ENCODE measurements at places on chromosomes 7 and 10. TPM values are rescaled to one million over a fixed set of nuclear protein-coding genes. Genes with fewer than 3 reads are reported as not detected.

The ATOH7 gene
- 0.12 TPM for polyA plus RNA-seq

DNA sequence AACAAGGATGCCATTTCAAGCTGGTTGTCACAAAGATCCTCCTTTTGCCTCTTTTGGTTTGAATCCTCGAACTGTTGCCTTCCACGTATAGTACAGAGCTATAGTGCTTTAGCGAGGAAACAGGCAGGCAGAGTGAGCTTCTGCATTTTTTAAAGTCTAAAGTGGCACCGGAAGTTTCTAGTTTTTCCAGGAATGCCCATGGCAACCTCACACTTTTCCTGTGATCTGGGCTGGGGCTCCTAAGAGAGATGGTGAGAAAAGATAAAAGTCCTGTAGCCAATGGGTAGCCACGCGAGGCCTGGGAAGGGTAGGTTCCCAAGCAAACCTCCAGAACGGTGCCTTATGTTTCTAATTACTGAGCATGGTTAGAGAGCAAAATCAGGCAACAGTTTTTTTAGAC lies 76.7 kb downstream of the CALD1 start:
- H3K27me3 ChIP-seq, result no peaks in the 10 kb centered on the region
- H3K4me3 ChIP-seq, result no peak overlapping the region
- H3K4me1 ChIP-seq, result peaks cover 13% of the 10 kb centered on the region
- peaks cover 15% of the 10 kb centered on the region for H3K36me3 ChIP-seq

The ERV3-1 gene
- 8.4 TPM for polyA plus RNA-seq

DNA sequence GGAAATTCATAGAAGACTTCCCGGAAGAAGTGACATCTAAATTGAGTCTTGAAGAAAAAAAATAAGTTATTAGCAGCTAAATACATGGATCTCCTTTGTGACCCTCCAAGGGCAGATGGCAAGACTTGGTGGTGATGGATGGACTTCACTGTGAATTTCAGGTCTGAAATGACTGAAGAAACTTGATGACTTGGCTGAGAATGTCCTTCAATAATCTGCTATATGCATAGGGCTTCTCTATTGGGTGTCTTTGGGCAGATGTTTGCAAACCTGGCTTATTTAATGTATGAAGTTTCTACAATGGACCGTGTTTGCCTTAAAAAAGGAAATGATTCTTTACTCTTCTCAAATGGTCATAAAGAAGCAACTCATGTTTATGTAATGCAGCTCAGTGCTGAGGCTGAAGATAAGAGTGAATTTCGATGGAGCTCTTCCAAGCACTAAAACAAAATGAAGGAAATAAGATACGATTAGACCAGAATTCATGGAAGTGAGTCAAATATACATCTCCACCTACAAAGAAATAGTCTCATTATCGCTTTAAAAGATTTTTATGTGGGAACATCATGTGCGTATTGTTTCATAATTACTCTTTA lies 116.6 kb upstream of the WDR11 start:
- DNase-seq, result no peak
- no peak overlapping the region for H3K4me3 ChIP-seq
- H3K36me3 ChIP-seq, result no peaks in the 10 kb centered on the region
- H3K27me3 ChIP-seq, result no peaks in the 10 kb centered on the region
- no peaks in the 10 kb centered on the region for H3K4me1 ChIP-seq
- H3K27ac ChIP-seq, result no peak overlapping the region

- DNase-seq, result no peak
- no peaks in the 10 kb centered on the region for H3K36me3 ChIP-seq
- H3K4me3 ChIP-seq, result no peak overlapping the region
- no peak overlapping the region for H3K27ac ChIP-seq
- no peaks in the 10 kb centered on the region for H3K27me3 ChIP-seq
Measured at GRCh38 chr7:9582824-9583223, 1149.4 kb downstream of the NXPH1 start.

The CAV1 gene
- 968 TPM for polyA plus RNA-seq

DNA sequence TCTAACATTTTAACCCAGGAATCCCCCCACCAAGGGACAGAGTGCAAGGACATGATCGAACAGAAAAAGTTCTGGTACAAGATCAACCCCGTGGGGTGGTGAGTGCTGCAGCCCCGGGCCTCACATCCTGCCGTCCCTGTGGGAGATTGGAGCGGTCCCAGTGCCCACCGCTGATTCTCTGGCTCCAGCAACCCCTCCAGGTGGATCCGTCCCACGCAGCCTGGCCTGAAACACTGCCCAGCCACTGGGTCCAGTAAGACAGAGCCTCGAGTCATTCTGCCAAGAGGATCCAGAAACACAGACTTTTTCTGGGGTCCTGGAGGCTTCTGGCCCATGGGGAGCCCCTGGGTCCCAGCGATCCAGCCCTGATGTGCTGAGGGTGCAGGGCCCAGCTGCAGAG lies 29.5 kb downstream of the GRIFIN start:
- H3K27me3 ChIP-seq, result no peaks in the 10 kb centered on the region
- no peak overlapping the region for H3K27ac ChIP-seq
- H3K4me3 ChIP-seq, result no peak overlapping the region
- H3K36me3 ChIP-seq, result no peaks in the 10 kb centered on the region
- no peak for DNase-seq

The PTPRZ1 gene
- not detected for polyA plus RNA-seq
